Astrocyte of the hippocampus (primary cell): ENCODE measurements at places on chromosomes 12 and 14.

DNA sequence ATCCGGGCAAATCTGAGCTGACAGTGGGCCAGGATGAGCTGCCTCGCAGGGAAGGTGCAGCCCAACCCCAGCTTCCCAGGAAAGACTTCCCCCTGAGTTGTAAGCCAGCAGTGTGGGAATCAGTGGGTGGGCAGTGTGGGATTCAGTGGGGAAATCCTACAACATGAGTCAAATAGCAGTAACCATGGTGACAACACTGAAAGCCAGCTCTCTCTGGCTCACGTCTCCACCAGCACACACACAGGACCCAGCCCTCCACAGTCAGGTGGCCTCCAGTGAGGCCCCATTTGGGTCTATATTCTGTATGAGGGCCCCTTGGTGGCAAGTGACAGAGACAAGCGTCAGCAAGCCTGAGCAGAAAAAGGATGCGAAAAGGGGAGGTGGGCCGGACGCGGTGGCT is 6.0 kb upstream of the LGALS3 start:
- peak; percentile 94 for DNase-seq

GRCh38 chr14:75563931-75564330 is 14.5 kb upstream of the FLVCR2 start:
- no peak for DNase-seq

GRCh38 chr12:66552716-66553115 is 126.2 kb downstream of the GRIP1 start:
- DNase-seq: no peak

GRCh38 chr12:6828781-6829535 is 751 bp downstream of the P3H3 start:
- DNase-seq: peak; percentile 82

DNA sequence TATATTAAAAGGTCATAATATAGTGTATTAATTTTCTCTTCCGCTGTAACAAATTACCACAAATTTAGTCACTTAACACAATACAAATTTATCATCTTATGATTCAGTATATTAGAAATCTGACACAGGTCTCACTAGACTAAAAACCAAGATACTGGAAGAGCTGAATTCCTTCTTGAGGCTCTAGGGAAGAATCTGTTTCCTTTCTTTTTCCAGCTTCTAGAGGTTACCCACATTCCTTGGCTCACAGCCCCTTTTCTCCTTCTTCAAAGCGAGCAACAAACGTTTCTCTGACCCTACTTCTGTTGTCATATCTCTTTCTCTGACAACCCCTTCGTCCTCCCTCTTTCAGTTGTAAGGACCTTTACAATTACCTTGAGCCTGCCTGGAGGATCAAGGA is 43.4 kb upstream of the AMN1 start:
- DNase-seq: no peak

- DNase-seq: no peak
These were observed at the start of gene TSPAN8 for GRCh38 chr12:71157601-71158233. TSS of gene TSPAN8 (minus strand) at chr12:71157999. CDS start at chr12:71157678, 321 bp downstream.

DNA sequence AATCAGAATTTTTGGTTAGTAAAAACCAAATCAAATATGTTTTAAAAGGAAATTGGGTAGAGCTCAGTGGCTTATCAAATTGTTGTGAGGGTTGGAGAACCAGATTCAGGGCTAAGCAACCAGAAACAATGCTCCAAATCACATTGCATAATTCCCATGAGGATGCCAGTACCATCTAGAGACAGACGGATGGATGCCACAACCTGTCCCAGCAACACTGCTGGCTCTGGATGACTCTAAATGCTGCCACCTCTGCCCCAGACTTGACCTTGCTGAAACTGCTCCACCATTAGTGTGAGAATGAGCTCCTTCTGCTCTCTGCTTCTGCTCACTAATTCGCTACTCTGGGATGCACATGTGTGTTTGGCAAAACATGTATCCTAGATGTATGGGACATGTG is 43.9 kb downstream of the FRS2 start:
- no peak for DNase-seq

DNA sequence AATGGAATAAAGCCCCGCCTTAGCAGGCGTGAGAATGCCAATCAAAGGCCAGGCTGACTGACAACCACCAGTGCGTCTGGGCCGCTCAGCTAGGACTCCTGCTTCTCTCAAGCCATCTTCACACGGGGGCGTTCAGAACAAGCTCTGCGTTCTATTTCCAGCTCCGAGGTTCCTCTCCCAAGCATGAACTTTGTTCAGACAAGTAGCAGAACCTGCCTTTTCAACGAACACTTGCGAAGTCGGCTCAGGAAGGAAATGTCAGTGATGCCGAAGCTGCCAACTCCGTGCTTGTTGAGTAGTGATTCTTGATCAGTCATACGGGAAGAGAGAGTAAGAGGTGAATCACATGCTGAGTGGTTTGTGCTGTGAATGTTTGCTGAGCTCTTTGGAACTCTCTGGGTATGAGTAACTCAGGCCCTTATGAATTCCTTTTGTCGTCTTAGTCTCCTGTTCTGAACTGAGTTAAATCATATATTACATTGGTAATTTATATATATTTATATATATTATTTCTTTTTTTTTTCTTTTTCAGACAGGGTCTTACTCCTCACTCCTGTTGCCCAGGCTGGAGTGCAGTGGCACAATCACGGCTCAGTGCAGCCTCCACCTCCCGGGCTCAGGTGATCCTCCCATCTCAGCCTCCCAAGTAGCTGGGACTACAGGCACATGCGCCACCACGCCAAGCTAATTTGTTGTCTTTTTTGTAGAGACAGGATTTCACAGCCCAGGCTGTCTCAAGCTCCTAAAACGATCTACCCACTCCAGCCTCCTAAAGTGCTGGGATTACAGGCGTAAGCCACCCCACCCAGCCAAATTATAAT is 29.4 kb upstream of the BCL7A start:
- peak; percentile 91 for DNase-seq

DNA sequence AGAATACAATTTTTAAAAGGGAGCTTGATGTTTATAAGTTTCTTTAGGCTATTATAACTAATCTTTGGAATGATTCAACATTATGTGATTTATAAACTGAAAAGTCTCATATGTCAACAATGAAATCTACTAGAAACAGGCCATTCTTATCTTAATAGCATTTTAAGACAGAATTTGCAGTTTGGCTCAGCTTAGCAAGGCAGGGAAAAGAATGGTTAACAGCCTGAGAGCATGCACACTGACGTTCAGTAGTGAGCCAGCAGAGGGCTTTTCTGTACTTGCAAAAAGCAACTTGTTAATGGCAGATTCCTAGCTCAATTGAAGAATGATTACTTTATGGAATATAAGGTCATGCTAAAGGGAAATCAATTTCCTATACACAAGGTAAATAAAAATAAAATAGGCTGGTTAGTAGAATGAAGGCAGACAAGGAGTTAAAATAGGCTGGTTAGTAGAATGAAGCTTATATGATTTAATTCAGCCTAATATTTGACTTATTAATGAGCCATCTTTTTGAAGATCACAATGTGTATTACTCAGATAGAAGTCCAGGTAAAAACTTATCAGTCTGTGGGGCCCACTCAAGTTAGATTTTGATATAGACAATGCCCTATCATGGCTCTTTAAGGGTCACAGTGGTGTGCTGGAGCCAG is 95.9 kb downstream of the OTOGL start:
- peak; percentile 79 for DNase-seq
